ENCODE measurements at places on chromosomes 6 and 20.
A peak's percentile ranks its signal among the peaks of the same experiment; 100 is the strongest.

- no peak for DNase-seq
Measured at GRCh38 chr20:63122626-63123025, 93.3 kb downstream of the YTHDF1 start.

GRCh38 chr6:111888928-111889695 is 15.9 kb upstream of the FYN start:
- no peak for DNase-seq

GRCh38 chr6:69791065-69791471 is 5.7 kb downstream of the LMBRD1 start:
- DNase-seq: no peak

DNA sequence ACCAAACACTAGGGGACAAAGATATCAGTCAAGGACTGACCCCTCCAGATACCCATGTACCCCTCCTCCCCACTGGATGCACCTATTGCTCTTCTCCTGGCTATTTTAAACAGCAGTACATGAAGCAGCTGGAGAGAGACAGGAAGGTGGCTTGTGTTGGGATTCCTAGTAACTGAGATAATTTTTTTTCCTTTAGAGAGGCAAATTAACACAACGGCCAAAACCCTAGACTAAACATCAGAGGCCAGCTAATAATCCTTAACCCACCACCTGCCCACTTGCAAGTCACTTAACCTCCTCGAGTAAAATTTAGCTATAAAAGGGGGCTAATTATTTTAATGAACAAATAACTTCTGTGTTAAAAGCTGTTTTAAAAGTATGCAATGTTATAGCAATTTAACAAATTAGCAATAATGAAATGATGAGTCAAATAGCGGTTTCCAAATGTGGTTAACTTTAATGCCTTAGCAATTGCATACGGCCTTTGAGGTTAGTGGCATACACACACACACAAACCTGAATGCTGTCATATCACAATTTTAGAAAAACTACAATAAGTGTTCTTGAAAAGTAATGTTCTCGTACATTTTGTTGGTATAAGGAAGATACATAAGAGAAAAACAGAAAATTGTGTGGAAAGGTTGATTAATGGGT is 151.7 kb downstream of the FRK start:
- no peak for DNase-seq

DNA sequence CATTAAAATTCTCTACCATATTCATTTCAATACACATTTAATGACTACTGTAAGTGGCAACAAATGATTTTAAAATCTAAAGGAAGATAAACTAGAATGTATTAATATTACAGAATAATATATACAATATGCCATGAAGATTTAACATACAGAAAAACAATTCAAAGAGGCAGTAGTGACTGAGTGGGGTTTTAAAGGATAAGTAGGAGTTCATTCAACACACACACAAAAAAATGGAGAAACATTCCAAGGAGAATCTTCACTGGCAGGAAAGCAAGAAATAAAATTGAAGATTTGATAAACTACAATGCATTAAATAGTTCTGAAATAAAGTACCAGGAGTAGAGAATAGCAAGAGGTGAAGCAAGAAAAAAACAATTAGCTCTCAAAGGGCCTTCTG is 215.1 kb downstream of the IBTK start:
- no peak for DNase-seq

- DNase-seq: no peak
Measured at GRCh38 chr6:100311707-100312251, 152.9 kb downstream of the SIM1 start.

DNA sequence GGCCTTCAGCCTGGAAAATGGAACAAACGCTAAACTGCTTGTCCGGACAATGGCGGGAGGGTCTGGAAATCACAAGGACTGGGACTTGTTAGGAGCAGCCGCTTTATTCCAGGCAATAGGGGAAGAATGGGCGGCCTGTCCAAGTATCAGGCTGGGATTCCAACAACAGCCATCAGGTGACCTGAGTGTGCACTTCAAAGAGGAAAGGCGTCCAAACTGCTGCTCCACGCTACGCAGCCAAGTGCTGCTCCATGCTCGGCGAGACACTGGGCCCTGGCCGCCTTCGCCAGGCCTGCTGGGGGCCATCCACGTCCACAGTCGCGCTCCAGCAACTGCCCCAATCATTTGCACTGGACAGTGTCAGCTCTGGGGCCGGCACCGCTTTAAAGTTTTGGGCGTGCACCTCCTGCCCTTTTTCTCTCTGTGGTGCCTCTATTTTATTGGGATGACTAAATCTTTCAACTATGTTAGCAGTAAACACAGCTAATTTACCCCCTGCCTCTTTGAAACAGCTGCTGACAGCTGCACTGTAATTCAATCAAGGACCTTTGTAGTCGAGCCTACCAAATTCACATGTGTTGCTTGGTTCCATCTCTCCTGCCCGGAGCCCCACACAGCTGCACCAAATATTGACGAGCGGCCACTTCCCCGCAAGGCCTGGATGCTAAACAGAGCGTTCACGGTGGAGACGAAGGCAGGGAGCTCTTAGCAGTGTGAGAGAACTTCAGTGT is 98.3 kb downstream of the BMP7 start:
- no peak for DNase-seq

- DNase-seq: no peak
Measured at GRCh38 chr20:40949346-40949745, 79.3 kb upstream of the TOP1 start.

GRCh38 chr6:122408702-122409458 is 9.4 kb downstream of the HSF2 start:
- no peak for DNase-seq

DNA sequence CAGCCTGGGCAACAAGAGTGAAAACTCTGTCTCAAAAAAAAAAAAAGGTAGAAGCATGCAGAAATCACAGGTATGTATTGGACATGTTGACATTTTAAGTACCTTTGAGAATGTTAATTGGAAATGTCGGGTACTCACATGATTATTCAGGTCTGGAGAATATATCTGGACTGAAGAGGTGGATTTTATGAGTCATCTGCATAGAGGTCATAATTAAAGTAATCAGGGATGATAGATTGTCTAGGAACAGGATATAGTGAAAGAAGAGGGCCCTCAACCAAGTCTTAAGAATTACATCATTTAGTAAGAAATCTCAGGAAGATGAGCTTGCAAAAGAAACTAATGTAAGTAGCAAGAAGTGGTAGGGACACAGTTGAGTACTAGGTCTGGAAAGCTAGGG is 212.5 kb downstream of the UTRN start:
- DNase-seq: no peak

GRCh38 chr6:38499529-38500096 is 140.1 kb downstream of the BTBD9 start:
- no peak for DNase-seq

DNA sequence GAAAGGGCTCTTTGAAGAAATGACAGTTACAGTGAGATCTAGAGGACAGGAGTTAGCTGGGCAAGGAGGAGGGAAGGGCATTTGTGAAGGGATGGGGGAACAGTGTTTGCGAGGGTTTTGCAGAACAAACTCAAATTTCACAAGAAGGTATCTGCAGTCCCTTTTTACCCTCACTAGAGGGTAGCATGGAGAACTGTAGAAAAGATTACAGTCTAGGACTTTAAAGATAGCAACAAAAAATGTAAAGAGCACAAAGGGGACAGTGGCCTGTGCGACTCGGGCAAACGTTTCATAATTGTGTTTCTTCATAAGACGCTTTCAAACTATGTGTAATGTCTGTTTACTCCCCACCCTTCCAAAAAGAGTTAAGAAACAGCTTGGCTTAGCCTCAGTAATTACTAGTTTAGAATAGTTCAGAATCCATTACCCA is 21.2 kb upstream of the ASXL1 start:
- DNase-seq: peak; percentile 47

DNA sequence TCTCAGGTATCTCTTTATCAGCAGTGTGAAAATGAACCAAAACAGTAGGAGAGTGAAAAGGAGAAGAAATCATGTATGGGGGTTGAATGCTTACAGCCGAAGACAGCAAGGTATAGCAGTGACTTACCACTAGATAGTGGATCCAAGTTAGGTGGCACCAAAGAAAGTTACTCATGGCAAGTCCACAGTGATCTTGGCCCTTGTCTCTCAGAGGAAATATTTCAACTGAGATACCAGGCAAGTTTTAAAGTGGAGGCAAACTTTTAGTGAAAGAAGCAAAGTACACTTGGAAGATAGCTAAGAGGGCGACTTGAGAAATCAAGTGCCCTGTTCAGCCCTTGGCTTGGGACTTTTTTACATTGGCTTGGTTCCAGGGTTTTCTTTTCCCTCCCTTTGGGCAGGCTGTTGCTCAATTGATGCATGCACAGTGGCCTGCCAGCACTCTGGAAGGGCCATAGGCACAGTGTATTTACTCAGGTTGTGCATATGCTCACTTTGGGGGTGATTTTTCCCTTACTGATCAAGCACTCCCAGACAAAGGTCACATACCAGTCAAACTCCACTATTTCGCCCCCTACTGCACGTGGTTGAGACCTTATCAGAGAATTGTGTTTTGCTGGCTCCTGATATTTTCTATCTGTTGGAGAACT is 329.5 kb upstream of the KHDRBS2 start:
- no peak for DNase-seq

DNA sequence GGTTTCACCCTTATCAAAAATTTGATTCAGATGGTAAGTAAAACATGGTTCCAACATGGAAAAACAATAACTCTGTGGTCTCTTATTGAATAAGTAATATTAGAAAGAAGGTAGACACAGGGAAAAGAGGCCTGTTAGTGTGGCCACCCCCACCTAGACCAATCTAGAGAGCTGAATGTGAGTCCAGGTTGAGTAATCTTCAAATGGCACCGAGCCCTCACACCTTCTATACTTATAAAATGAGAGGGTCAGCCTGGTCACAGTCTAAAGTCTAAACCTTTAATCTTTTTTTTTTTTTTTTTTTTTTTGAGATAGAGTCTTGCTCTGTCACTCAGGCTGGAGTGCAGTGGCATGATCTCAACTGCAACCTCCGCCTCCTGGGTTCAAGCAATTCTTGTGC is 6.9 kb downstream of the FAM184A start:
- no peak for DNase-seq

Measured in germinal center (tissue), 1 donor.